Activated CD8-positive, alpha-beta memory T cell treated with anti-CD3 and anti-CD28 coated beads, Interleukin-2, amount 50 U/mL, for 4 hours (primary cell): ENCODE measurements at places on chromosomes 1 and 21.

DNA sequence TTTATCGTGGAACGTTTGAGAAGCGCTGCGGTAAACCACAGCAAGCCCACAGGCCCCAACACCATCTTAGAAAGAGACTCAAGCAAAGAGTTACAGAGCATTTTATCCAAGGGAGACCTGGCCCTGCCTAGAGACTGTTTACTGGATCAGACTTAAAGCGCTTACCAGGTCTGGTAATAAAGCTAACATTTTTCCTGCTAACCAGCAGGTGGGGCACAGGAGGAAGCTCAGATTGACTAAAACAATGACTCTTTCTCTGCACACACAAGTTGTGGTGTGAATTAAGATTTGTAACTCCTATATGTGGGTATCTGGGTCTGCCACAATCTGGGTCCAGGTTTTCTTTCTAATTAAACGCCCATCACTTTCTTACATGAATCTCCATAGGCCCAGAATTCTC lies 136.5 kb upstream of the ETS2 start:
- DNase-seq: no peak

DNA sequence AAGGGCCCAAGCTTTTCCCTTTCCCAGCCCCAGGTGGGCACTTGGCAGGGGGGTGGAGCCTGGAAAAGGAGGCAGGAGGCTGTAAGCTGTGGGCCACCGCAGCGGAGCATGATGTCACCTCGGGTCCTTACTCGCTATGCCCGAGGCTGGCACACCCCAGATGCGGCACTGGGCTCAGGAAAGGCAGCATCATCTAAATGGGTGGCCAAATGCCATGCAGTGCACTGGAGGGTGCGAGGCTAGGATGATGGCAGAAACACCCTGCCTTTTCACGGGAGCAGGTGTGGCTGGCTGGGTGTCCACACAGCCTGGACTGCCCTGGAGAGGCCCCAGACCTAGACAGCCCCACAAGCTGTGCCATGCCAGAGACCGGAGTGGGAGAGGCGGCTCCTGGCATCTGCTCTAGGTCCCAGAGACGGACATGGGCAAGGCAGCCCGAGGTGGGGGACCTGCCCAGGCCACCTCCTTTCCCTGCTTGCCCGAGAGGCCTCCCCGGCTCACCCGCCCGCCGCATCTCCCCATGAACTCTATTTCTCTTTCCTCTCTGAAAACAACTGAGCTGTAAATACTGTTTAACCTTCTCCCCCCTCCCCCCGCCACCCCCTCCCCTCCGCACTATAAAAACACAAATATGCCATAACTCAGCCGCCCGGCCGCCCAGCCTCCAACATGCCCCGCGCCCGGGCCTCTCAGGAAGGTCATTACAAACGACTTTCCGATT lies 124.7 kb downstream of the CASZ1 start:
- DNase-seq: no peak

DNA sequence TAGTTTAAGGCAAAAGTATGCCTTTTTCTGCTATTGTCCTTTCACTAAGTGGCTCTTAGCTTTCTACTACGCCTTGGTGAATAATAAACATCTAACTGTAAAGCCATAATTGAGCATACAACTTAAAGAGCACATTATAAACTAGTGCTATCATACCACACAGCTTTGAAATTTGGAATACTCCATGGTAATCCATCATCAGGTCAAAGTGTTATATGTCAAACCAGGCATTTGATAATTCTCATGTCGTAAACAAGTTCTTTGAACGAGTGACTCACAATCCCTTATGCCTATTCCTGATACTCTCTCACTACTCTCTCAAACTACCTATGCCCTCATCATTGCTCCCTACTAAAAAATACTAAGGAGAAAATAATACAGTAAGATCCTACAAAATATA lies 60.3 kb upstream of the FMN2 start:
- DNase-seq: no peak

DNA sequence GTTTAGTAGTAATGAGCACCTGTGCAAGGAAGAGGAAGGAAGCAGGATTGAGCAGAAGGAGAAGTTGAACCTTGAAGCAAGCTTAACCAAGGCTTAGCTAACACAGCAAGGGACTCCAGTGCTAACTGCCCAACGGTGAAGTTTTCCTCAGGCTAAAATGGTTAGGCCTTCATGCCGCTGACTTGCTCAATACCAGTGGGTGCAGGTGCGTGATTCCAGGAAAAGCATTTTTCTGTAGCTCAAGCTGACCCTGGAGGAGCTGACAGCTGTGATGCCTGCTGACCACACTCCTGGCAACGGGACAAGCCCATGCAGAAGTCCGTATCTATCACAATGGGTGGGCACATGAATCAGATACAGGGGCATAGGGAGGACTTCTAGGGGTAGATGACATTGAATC lies 76.5 kb upstream of the FGGY start:
- DNase-seq: no peak

GRCh38 chr1:156705918-156706656 lies 704 bp upstream of the CRABP2 start:
- peak; percentile 75 for DNase-seq

- no peak for DNase-seq
These were observed 28.5 kb downstream of the TNFRSF9 start for GRCh38 chr1:7912145-7912544.

GRCh38 chr1:32695098-32695904 lies 7.3 kb downstream of the SYNC start:
- DNase-seq: no peak

DNA sequence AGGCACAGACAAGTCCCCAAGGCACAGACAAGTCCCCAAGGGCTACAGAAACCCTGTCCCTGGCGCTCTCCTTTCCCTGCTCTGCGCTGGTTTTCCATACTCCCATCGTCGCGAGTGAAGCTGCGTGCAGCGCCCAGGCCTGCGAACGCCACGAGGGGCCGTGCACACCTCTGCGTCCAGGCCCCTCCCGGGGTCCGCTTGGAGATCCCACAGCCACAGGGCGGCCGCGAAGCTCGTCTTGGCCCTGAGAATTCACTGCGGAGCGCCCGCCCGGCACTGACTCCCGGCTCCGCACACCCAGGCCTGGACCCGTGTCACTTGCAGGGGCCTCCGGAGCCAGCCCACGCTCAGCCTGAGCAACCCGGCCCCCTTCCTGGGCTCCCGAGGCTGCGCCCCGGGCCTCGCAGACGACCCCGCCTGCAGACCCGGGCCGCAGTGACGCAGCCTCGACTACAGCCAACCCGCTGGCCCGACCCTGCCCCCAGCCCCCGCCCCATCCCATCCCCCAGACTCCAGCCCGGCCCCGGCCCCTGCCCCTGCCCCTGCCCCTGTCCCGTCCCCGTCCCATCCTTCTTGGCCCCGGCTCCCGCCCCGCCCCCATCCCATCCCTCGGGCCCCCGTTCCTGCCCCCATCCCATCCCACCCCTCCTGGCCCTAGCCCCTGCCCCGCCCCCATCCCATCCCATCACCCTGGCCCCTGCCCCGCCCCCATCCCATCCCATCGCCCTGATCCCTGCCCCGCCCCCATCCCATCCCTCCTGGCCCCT lies 841 bp downstream of the POFUT2 start:
- peak; percentile 20 for DNase-seq

DNA sequence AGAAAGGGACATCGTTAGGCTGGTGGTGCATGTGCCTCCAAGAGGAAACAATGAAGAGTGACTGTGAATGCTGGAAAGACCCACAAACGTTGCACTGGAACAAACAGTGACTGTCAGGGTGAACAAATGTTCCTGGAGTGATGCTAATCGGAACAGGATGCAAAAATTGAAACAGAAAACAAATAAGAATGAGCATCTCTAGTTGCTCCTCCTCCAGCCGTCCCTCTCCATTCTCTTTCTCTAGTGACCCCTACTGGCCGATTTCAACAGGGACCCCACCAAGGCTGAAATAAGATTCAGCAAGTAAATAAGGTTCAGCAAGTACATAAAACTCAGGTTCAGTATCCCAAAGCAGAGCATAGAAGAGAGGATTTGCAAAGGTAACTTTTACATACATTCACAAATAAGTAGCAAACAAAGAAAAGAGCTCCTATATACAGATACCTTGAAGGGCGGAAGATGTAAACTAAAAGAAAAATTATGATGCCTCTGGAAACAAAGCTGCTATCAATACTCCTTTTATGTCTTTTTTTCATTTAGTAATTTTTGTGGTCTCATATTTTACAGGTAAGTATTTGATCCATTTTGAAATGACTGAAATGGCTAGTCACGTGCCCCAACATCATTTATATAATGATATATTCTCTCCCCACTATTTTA lies 836.1 kb upstream of the ADAMTS5 start:
- no peak for DNase-seq

- no peak for DNase-seq
These were observed 857.8 kb upstream of the B3GALT2 start for GRCh38 chr1:194043984-194044755.

DNA sequence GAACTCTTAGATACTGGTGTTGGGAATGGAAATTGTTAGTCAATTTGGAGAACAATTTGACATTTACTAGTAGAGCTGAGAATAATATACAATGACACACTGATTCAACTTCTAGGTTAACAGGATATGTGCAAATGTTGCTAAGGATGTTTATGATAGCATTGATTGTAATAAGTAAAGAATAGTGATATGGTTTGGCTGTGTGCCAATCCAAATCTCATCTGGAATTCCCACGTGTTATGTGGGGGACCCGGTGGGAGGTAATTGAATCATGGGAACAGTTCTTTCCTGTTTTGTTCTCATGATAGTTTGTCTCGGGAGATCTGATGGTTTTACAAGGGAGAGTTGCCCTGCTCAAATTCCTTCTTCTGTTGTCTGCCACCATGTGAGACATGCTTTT lies 302.4 kb upstream of the TMPRSS15 start:
- DNase-seq: no peak

DNA sequence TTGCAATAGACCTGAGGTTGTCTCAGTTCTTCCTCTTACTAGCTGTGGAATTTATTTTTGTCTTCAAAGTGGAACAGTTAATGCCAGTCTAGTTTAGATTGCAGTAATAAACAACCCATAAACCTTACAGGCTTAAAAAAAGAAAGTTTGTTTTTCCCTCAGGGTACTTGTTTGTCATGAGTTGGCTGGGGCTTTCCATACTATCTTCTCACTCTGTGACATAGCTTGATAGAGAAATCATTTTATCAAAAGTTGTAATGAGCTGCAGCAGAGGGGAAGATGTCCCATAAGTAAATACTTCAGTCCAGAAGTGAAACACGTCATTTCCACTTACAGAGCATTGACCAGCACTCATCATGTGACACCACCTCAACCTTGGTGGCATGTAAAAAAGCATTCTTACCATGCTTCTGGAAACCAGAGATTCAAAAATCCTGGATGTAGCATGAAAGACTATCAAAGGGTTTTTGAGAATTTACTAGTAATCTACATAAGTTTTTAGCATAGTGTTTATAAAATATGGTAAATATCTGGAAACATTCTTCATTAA lies 62.8 kb upstream of the COL11A1 start:
- DNase-seq: no peak

DNA sequence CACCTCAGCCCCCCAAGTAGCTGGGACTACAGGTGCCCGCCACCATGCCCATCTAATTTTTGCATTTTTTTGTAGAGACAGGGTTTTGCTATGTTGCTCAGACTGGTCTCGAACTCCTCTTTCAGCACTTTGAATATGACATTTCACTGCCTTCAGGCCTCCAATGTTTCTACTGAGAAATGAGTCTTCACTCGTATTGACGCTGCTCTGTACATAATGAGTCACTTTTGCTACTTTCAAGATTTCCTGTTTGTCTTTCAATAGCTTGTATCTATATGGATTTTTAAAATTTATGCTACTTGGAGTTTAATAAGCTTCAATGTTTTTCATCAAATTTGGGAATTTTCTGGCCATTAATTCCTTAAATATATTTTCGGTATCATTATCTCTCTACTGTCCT lies 64.7 kb downstream of the GORAB start:
- no peak for DNase-seq

GRCh38 chr1:90295534-90295933 lies 300.6 kb downstream of the ZNF326 start:
- DNase-seq: no peak

DNA sequence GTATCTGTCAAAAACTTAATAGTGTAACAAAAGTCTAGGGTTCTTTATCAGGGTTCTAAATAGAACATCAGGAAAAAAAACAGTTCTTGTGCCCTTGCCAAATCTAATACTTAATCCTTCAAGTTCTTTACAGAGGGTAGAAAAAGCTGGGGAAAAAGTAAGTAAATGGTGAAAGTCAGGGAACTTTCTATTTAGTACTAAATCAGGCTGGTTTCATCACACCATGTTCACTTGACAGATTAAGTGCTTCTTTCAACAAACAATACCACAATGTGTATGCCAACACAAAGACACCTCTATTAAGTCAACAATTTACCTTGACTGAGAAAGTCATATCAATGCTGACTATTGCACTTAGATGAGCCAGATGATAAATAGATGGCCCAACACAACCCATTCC lies 9.7 kb downstream of the DBT start:
- DNase-seq: no peak

GRCh38 chr1:51567653-51568052 lies 48.6 kb upstream of the EPS15 start:
- DNase-seq: no peak

- DNase-seq: no peak
These were observed 40.3 kb upstream of the COL18A1 start for GRCh38 chr21:45364468-45365185.

- no peak for DNase-seq
These were observed 148.1 kb downstream of the TRABD2B start for GRCh38 chr1:47849005-47849521.

DNA sequence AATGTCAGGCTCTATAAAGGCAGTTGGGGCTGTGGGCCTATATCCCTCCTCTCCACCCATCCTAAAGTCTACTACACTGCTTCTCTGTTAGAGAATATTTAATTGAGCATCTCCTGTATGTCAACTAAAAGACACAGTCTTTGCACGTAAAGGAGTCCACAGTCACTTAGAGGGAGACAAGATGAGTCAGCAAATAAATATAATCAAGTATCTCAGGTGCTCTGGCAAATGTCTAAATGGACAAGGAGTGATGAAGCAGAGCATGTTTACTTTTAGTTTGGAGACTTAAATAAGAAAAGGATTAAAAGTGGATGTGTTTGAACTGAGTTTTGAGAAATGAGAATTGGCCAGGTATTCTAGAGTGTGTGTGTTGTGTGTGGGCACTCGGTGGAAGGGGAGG lies 41.8 kb upstream of the RAP1A start:
- DNase-seq: no peak

DNA sequence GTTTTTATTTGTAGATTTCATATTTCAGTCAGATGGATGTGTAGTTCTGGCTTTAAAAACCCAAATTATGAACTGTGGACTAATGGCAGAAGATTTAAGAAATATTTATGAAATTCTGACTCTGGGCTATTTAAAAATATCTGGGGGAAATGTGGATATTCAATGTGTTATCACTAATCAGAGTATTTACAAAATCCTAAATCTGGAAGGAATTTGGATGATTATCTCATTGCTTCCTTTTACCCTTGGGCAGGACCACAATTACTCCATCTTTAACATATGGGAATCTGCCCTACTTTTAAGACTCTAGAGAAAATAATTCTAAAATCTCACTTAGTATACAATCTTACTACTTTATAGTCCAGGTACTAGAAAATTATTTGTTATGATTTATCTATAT lies 203.2 kb downstream of the PDE4B start:
- DNase-seq: no peak

DNA sequence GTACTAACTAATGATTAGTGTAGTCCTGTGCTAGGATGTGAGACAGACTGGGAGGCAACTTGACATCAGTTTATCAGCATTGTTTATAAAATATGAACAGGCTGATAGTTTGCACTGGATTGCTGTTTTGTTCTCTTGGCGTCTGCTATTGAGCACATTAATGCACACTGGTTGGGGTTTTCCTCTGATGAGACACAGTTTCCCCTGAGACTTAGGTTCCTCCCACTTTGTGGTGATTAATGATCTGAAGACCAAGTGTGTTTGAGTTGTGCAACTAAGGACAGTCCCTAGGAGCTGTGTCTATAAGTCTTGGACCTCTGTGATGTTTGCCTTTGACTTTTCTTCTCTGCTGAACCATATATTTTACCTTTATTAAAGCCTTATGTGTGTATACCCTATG lies 1015.4 kb downstream of the AMY1C start:
- DNase-seq: no peak
